D721Med (cell line): ENCODE measurements at places on chromosomes 3 and 15.

DNA sequence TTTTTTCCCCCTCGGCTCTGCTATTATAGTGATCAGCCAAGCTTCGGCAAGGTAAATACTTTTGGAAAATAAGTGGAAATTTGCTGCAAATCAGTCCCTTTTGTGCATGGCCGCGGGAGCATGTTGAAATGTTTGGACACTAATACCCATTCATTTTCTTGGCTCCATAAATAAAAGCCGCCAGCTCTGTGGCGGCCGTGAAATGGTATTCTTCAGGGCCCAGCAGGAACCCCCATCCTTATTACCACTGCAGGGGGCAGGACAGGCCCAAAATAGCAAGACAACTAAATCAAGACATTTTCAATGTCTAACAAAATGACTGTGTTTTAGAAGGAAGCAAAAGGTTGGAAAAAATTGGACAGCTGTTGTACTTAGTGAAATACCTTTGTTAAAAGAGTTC lies 362.3 kb downstream of the NR2F2 start:
- DNase-seq, result no peak

GRCh38 chr3:17190353-17191078 lies 305.8 kb downstream of the PLCL2 start:
- DNase-seq, result no peak

DNA sequence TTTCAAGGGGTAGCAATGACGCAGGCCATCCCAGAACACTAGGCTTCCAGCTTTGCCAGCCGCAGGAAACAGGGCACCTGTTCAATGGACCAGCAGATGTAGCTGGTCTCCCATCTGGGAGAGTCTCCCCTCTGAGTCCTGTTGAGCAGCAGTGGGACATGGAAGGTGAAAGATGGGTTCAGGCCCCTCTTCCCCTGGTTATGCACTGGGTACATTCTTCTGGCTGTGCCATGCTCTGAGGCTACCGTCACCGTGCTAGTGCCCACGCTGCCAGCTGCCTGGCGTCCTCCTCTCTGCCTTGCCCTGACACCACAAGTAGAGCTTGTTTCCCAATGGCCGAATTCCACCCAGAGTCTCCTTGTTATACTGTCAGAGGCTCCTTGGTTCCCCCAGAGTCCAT lies 63.1 kb downstream of the TLE3 start:
- DNase-seq, result no peak

DNA sequence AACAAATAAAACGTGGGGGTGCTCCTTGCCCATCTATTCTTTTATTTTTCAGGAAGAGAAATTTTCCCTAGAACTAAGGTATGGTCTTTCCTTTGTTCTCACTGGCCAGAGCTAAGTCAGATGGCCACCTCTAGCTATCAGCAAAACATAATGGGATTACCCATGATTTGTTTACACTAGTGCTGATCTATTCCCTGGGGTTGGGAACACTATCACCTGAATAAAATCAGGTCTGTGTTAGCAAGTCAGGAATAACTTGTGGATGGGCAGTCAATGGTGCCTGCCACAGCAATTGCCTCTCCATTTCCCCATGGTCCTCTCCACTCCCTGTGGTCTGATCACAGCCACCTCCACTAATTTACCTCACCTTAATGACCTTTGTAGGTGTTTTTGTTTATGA lies 181.7 kb upstream of the CADPS start:
- no peak for DNase-seq

GRCh38 chr15:66564136-66565041 lies 1.4 kb downstream of the LCTL start:
- DNase-seq, result no peak

DNA sequence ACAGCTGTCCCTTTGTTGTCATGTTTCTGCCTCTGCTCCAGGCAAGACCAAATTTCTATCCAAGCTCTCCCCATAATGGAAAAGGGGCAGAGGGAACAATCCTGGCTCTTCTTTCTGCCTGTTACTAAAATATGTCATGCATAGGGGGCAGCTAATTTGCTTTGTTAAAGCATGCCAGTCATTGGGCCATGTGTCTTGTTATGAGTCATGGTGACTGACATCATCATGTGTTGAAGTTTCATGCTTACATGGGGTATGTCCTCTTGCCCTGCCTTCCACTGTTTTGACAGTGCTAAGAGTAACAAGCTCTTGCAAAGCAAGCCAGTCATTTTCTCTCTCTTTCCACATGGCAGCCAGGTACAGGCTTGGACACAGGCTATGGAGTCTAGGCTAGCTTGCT lies 268.9 kb downstream of the GABRB3 start:
- DNase-seq, result no peak

GRCh38 chr3:166569589-166569988 lies 732.4 kb upstream of the BCHE start:
- DNase-seq, result no peak
